ENCODE measurements at places on chromosomes 13 and 19.

DNA sequence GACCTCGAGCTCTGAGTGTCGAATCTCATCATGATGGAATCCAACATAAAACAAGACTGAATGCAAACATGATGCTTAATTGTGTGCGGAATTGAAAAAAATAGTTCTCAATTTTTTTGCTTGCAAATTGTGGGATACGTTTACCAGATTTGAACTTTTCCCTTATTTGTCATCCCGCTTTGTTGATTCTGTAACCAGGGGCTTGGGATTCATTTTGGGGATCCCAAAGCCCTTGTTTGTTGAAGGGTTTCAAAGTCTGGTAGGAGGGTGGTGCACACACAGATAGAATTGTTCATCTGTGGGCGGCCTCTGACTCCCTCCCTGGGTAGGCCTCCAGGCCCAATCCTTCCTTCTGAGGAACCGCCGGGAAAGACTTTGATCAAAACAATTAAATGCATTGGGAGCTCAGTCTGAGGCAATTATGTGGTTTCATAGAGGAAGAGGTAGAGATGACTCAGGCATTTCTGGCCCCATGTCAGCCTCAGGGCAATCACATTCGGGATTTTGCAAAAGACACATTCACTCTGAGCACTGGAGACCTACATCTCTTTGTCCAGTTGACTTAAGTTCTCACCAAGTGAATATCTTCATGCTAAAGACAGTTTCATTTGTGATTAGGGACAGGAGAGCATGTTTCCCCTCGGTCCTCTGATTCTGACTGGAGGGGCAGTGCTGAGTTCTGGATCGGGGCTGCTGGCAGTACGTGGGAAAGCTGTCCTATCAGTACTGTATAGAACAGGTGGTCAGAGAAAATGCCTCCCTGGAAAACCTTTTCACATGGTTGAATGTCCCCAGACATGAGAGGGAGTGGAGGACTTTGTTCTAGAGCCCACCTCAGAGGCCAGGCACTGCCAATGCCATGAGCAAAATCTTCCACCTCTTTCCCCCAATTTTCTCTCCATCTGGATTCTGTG, 27.8 kb upstream of the IGFL4 start:
- DNase-seq = peak; percentile 90

DNA sequence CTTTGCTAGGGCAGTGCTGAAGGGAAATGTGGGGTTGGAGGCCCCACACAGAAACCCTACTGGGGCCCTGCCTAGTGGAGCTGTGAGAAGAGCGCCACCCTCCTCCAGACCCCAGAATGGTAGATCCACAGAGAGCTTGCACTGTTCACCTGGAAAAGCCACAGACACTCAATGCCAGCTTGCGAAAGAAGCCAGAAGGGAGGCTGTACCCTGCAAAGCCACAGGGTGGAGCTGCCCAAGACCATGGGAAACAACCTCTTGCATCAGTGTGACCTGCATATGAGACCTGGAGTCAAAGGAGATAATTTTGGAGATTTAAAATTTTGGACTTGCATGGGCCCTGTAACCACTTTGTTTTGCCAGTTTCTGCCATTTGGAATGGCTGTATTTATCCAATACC, 615.4 kb upstream of the MIR17HG start:
- no peak for DNase-seq

DNA sequence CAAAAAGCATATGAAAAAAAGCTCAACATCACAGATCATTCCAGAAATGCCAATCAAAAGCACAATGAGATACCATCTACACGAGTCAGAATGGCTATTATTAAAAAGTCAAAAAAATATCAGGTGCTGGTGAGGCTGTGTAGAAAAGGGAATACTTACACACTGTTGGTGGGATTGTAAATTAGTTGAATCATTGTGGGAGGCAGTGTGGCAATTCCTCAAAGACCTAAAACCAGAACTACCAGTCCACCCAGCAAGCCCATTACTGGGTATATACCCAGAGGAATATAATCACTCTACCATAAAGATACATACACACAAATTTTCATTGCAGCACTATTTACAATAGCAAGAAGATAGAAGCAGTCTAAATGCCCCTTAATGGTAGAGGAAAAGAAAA, 529.9 kb downstream of the SLITRK1 start:
- DNase-seq = peak; percentile 7

- DNase-seq = no peak
Measured at GRCh38 chr13:93361703-93362102, 135.1 kb downstream of the GPC6 start.

DNA sequence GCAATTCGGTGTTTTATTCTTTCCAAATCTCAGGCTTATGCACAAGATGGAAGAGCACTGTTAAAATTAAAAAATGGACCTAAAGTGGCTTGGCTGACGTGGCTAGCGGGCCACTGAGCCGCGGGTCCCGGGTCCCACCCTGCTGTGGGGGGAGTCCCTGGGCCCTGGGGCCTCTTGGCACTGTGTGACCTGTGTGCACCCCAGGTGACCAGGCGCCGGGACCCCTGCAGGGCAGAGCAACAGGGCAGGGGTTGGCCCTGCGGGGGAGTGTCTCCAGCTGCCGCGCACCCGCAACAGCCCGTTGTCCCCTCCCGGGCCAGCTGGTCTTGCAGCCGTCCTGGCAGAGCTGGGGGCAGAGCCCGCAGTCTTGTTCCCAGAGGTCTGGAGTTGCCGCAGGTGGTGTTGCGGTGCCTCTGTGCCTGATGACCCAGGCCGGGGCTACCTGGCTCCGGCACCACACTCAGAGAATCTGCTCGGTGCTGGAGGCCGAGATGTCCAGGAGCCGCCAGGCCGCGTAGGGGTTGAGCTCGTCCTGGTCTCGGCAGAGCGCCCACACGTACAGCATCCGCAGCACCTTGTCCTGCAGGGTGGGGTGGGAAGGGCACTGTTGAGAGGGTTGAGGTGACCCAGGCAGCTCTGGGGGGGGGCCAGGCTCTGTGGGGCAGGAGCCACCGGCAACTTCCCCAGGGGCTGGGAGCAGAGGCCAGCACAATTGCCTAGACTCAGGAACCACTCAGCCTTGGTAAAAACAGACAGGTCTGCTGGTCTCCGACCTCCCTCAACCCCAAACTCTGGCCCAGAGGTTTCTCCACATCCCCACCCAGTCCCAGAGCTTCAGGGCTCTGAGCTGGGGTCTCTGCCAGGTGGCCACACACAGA, 1.0 kb upstream of the CTXN1 start:
- DNase-seq = no peak

DNA sequence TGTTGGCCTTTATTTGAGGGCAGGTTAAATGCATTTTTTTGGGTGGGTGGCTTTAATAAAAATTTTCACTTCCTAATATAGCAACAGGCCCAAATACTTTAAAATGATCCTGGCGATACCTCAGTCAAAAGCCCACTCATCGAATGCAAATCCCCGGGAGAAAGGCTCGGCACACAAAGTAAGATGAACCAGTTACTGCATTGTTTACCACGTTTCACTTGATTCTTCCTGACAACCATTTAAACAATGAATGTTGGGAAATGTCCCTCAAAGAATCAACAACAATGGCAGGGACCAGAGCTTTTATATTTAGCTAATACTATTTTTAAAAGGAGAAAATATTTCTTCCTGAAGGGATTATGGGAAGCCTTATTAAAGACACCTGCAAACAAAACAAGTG, 187.7 kb downstream of the ABCC4 start:
- no peak for DNase-seq

DNA sequence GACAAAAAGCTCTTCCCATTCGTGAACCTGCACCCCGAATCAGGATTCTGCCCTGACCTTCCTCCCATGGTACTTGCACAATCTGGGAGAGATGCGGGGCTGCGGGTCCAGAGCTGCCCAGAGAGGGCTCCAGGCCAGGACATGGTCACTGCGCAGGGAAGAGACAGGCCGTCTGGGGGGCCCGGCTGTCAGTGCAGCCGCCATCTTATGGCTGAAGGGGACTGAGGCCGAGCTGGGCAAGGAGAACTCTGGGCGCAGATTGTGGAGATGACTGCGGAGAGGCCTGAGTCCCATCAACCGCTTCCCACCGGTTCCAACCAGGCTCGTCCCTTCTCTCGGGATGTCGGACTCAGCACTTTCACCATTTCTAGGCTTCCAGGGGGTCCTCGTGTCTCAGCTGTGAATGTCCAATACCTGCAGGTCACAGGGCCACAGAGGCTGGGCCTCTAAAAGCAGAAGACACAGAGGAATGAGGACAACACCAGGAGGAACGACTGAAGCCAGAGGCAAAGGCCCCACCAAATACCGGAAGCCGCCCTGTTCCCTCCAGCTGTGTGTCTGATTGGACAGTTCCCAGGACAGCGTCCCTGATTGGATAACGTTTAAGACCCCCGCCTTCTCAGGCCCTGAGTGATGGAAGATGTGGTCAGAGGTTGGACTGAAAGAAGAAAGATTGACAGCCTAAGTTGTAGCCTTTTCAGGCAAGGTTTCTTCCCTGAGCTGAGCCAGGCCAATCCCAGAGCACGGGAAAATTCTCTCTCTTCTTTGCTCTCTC, 117.1 kb upstream of the ZNF91 start:
- no peak for DNase-seq

DNA sequence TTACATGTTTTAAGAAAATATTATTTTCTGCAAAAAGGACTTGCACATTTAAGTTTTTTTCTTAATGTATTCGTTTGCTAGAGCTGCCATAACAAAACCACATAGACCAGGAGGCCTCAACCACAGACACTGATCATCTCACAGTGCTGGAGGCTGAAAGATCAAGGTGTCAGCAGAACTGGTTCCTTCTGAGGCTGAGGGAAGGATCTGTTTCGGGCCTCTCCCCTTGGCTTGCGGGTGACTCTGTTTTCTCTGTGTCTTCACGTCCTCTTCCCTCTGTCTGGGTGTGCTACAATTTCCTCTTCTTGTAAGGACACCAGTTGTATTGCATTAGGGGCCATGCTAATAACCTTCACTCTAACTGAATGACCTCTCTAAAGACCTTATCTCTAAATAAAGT, 364.2 kb downstream of the IRS2 start:
- DNase-seq = no peak

DNA sequence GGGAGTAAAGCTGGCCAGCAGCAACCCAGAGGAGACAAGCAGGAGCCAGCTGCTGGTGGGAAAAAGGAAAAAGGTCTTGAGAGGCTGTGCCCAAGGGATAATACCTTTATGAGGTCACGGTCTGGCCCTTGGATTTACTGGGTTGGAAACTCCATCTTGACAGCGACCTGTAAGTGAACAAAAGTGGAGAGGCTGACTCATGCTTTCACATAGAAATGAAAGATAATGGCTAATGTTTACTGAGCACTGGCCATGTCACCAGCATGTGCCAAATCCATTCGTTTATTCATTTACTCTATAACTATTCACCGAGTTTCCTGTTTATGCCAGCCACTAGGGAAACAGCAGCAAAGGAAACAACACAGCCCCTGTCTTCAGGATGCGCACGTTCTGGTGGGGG, 4.7 kb downstream of the VRK3 start:
- peak; percentile 25 for DNase-seq

- DNase-seq = peak; percentile 64
Measured at GRCh38 chr13:42333613-42334328, 61.8 kb downstream of the AKAP11 start.

GRCh38 chr19:5251096-5252065, 89.2 kb downstream of the PTPRS start:
- no peak for DNase-seq

- DNase-seq = no peak
Measured at GRCh38 chr13:71030784-71031183, 836.2 kb downstream of the DACH1 start.

- DNase-seq = peak; percentile 17
Measured at GRCh38 chr13:32589471-32589870, 3.2 kb downstream of the PDS5B start.

DNA sequence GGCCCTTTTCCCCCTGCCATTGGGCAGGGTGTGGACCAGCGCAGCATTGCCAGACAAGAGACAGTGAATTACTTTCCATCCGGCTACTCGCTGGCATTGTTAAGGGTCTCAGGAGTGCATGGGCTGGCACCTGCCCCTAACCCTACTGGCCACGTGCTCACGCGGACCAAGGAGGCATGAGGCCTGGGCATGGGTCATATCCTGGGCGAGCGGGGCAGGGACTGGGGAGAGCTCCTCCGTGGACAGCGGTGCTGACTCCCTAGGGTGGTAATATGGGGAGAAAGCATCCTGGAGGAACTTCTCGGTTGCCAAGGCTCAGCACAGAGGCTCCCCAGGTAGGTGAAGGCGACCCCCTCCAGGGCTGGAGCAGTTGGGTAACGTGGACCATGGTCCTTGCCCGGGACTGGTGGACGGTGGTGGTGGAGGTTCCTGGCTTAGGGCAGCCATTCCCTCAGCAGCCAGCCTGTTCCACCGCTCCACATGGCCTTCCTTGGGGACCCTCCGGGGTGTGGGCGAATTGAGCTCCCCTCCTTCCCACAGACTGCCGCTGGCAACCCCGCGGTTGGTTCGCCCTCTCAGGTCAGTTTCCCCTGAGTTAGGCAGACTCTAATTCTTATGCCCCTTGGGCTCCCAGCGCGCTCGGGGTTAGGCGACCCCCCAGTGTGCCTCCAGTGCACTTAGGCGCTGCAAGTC, 465.1 kb downstream of the SLITRK5 start:
- DNase-seq = no peak

GRCh38 chr19:14482172-14482941, 7.2 kb upstream of the PTGER1 start:
- no peak for DNase-seq

Data from iris pigment epithelial cell (primary cell).